Stimulated activated CD8-positive, alpha-beta memory T cell treated with anti-CD3 and anti-CD28 coated beads, Interleukin-7, amount 100 ng/mL, for 48 hours (primary cell): ENCODE measurements at places on chromosomes 4 and X.

DNA sequence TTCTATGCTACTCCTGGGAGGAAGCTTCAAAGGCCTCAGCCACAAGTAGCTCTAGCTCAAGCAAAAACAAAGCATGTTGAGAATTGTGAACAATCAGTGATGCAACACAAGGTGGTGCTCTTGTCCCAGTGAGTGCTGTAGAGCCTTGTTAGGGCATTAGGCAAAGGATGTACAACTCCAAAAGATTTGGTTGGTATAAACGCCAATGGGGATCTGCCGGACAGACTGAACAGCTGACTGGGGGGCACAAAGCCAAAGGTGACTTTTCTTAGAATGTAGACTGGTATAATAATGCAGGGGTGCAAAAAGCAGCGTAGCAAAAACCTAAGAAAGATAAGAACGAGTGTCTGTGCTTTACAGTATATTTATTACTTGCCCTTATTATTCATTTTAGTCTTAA is 62.6 kb upstream of the ALB start:
- no peak for DNase-seq

- DNase-seq = no peak
These were observed 1434.8 kb downstream of the RAPGEF2 start for GRCh38 chr4:160537681-160538080.

GRCh38 chr4:105805501-105806120 is 89.7 kb upstream of the NPNT start:
- no peak for DNase-seq

- DNase-seq = no peak
These were observed 49.8 kb downstream of the GYG2 start for GRCh38 chrX:2878563-2878962.

DNA sequence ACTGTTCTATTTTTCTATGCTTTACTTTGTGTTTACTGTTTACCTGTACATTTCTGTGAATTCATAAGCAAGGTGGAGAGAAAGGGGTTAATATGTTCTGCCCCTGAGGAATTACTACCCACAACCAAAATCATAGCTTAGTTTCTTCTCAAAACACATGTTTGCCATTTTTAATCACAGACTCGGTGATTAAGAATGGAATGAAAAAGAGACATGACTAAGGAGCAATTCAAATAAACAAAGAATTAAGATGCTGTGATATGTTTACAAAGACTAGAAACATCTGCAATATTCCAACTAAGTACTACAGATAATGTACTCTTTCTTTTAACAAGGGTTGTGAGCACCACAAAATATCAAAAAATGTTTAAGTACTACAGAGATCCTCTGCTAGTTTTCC is 11.7 kb upstream of the FAT4 start:
- no peak for DNase-seq

GRCh38 chr4:88033309-88033708 is 25.9 kb downstream of the PKD2 start:
- no peak for DNase-seq

DNA sequence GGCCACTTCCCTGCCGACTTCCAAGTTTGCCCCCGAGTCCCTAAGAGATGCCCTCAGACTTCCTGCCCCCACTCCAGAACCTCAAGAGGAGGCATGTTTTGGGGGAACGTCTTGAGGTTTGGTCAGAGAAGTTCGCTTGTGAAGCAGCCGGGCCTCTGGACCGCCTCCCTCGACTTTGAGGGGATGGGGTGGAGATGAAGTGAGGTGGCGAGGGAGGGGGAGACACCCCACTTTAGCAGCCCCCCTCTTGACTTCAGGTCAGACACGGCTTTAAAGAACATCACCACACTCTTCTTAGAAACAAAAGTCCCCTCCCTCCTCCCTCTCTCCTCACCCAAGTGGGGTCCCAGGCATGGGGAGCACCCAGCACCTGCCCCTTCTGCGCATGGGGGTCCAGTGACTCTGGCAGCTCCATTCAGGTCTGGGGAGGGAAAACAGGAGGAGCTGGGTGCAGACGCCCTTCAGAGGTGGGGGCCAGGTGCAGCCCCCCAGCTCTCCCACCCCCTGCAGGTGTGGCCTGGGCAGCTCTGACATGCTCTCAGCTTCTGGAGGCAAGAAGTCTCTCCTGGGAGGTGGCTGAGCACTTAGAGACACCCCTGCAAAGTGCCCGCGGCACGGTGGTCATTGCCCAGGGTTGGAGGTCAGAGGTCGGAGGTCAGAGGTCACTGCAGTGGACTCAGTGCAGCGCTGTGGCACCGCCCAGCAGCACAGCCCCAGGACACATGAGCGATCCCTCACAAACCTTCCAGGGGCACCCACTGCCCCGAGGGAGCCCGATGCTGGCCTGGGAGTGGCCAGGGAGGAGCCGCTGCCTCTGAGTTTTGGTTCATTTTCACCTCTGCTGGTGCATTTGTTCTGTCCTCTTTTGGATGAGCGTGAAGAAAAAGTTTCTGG is 108.8 kb downstream of the CPZ start:
- DNase-seq = no peak

DNA sequence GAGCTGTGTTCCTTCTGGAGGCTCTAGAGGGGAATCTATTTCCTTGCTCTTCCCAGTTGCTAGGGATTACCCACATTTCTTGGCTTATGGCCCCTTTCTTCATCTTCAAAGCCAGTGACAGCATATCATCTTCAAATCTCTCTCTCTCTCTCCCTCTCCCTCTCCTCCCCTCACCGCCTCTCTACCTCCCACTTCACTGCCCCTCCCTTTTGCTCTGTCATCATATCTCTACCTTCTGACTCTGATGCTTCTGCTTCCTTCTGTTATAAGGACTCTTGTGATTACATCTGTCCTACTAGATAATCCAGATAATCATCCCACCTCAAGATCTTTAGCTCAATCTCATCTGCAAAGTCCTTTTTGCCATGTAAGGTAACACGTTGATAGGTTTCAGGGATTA is 93.1 kb upstream of the TEX13D start:
- DNase-seq = no peak

- no peak for DNase-seq
These were observed 1365.8 kb upstream of the DIAPH2 start for GRCh38 chrX:95318882-95319281.

GRCh38 chr4:145541346-145541745 is 59.7 kb downstream of the SMAD1 start:
- DNase-seq = no peak

DNA sequence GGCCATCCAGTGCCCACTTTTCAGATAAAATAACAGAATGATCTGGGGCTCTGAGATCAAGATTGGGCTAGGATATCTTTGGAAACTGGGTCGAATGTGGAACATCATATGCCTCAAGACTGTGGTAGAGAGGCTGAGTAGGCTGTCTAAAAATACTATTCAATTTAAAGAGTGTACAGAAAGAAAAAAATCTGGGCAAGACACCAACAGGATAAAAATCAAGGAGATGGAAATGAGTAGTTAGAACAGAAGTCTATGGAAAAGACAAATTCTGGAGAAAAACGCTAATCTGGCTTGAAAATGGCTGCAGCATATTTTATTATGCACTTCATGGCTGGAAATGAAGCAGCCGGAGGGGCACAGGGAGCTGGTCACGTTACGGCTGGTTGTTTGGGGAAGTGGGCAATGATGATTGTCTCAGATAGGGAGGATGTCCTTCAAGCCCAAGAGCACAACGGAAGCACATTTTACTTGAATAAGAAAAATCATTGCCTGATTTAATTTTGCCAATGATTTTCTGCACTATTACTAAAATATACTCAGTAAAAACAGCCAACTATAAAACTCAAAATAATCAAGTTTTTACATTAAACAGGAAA is 27.1 kb upstream of the MAPK10 start:
- DNase-seq = no peak

GRCh38 chr4:77800483-77801259 is 18.5 kb downstream of the CNOT6L start:
- no peak for DNase-seq

DNA sequence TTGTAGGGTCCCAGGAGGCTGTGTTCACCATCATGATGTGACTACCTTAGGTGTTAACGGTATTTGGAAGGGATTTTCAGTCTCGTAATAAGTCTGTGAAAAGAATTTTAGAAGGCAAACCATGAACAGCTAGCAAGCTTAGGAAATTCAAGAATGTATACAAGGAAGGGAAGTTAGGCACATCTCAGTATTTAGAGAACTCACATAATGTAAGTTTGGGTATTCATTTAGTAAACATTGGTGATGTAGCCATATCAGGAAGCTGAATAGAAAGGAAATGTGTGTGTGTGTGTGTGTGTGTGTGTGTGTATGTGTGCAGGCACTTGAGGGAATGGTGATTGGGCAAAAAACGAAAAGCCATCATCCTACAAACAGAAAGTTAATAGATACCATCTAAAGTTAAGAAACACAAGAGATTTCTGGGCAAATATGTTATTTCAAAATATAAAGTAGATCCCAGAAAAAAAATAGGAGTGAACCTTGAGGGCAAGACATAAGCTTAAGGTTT is 34.7 kb upstream of the PRKX start:
- DNase-seq = no peak

- no peak for DNase-seq
These were observed 420.4 kb upstream of the AGA start for GRCh38 chr4:177862541-177863176.

- no peak for DNase-seq
These were observed 25.4 kb upstream of the GLRB start for GRCh38 chr4:157050561-157050960.

DNA sequence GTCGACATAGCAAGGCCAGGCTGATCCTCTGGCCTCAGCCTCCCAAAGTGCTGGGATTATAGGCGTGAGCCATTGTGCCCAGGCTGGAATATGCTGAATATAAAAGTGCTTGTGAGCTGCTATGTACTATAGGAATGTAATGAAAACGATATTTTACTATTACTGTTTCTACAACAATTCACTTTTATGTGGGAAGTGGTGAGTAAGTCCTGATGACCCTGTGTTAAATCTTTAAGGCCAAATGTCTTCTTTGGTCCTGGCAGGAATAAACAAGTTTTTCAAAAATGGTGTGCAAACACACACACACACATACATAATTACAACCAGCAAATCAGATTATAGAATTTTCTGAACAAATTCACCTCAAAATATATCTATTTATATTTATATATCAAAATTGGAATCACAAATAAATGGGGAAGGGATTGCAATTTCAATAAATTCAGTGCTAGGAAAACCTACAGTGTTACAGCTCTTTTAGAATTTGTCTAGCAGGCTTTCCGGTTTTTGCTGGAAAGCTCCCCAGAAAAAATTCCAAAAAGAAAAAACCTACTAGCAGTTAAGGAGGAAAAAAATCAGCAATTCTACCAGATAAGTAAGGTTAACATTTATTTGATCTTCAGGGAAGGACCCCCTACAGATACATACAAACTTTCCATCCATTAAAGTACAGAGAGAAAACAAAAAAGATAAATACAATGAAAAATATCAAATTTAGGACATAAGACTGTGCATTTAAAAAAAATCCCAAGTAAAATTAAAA is 17.9 kb downstream of the SMIM14 start:
- DNase-seq = no peak

GRCh38 chr4:149884046-149884445 is 68.4 kb upstream of the IQCM start:
- no peak for DNase-seq

DNA sequence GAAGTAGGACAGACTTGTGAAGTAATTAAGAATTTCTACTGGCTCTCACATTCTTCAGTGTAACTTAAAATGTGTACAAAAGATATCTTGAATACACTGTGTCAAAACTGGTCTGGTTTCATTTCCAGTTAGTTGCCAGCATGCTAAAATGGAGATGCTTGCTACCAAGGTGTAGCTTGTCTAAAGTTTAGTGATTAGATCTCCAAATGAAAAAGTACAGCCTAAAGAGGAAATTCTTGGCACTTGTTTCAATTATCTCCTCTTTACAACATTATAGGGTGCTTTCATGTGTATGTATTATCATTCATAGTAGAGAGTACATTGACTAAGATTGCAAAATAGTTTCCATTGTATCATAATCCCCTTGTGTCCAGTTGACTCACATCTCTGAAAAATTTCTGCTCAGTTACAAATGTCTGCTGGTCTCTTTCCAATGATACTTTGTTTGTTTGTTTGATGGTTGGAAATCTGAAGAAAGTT is 97.3 kb upstream of the SPRY1 start:
- DNase-seq = no peak

DNA sequence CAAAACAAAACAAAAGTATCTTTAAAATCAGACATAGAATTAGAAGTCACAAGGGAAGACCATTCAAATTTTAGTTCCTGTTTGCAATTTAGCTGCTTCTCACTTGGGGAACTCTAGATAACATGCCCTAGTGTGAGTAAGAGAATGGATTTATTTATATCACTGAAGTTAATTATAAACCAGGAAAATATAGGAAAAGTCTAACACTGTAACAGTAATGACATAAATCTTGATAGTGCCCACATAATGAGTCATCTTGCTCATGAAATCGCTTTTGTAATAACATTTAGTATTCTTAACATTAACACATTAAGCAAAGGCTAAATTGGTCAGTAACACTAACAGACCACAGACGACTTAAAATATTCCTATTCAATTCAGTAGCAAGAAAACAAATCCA is 710.7 kb downstream of the STPG2 start:
- DNase-seq = no peak

GRCh38 chrX:1380672-1381233 is 11.2 kb downstream of the SLC25A6 start:
- DNase-seq = no peak

DNA sequence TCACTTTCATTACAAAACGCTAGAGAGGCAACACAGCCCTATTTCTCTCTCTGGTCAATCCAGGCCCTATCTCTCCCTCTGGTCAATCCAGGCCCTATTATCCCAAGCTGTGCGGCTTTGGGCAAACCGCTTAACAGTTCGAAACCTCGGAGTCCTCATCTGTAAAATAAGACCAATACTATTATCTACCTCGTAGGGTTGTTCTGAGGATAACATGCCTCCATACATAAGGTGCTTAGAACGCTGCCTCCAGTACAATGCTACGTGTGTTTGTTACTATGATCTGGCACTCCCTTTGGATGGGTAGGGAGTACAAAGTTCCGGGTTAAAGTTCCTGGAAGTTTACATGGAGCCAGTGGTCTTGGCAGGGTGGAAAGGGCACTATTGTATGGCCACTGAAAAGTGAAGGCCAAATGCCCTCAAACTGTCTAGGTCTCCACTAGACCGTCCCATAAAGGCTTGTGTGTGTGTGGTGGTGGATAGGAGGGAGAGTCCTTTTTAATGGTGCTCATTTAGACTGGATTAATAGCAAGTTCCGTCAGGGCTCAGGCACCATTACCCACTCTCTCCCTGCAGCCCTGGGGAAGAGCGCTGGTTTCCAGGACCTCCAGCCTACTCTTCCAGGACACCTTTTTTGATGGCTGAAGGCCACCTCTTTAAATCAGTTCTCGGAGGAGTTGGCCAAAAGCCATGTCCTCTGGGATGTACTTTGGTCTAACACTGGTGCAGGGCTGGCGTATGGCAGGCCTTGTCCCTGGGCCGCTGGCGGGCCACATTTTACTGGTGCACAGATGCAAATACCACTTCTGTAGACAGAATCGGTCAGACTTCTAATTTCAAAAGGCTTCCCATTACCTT is 75.6 kb upstream of the BCOR start:
- DNase-seq = no peak

GRCh38 chr4:37946503-37947179 is 13.6 kb upstream of the PTTG2 start:
- DNase-seq = no peak

- no peak for DNase-seq
These were observed 1259.8 kb downstream of the PCDH7 start for GRCh38 chr4:31979988-31980387.
